ENCODE measurements at places on chromosomes 2 and 18.

DNA sequence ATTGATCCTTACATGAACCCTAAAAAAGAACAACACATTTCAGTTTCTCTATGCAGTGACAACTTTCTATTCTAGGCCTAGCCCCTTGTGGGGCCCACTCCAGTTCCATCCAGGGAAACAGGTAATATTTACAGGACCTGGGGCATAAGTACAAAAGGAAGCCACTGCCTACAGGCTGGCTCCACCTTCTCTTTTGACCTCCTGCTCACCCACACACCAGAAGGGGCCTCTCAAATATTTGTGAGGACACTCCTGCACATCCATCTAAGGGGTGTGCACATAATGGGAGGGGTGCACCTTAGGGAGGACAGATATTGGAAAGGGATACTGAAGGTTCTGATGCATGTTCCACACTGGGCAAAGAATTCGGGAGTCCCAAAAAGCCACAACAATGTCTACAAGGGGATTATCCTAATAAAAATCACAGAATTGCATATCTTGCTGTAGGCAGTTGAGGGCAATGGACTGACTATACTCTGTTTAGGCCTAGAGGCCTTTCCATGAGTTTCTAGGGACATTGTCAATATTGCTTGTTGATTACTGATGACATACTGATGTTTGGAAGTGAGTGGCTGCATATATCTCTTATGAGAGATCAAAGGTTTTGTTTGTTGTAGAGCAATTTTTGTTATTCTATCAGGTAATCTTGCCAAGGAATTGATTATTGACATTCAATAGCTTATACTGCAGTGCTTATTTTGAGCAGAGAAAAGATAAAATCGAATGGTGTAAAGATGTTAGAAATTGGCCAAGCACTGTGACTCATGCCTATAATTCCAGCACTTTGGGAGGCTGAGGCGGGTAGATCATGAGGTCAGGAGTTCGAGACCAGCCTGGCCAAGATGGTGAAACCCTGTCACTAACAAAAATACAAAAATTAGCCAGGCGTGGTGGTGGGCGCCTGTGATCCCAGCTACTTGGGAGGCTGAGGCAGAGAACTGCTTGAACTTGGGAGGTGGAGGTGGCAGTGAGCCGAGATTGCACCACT is 23.8 kb upstream of the HNRNPA3 start:
- DNase-seq: no peak

DNA sequence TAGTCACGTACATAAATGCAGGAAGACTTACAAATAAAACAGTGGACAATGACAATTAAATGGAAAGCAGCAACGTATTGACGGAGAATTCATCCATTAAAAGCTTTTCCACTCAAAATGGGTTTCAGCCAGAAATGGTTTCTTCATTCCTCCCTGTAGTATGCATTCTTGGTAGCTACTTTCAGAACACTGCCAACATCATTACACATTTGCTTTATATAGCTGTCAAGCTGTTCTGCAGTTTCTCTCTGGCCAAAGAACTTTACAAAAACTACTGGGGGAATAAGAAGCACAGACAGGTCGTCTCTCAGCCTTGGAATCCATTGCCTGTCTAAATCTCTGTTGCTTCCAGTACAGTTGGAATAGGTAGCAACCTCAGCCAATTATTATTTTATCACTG is 84.1 kb upstream of the NCKAP5 start:
- no peak for DNase-seq

DNA sequence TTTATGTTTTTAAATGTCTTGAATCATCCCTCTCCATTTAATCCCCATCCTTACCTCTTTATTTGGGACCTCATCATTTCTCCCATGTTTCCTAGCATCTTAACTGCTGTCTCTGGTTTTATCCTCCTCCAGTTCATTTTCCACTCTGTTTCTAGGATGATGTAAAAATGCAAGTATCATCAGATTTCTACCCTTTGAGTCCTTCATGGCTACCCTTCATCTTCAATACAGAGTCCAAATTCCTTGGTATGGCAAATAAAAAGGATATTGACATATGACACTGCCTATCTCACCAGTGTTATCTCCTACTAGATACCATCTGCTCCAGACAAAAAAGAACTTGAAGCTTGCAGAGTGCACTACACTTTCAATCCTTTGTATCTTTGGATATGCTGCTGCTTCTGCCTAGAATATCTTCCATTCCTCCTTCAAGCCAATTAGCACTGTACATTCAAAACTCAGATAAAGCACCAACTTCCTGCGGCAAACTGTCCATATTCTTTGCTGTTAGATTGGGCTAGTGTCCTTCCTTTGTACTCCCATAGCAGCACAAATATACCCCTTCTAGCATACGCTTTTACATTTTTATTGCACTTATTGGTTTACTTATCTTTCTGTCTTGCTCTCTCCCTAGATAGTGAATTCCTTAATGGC is 24.6 kb upstream of the TLK1 start:
- DNase-seq: no peak

GRCh38 chr18:79275992-79276391 is 119.7 kb upstream of the NFATC1 start:
- DNase-seq: peak; percentile 59

- no peak for DNase-seq
Measured at GRCh38 chr2:26177122-26177521, 4.2 kb downstream of the GAREM2 start.

DNA sequence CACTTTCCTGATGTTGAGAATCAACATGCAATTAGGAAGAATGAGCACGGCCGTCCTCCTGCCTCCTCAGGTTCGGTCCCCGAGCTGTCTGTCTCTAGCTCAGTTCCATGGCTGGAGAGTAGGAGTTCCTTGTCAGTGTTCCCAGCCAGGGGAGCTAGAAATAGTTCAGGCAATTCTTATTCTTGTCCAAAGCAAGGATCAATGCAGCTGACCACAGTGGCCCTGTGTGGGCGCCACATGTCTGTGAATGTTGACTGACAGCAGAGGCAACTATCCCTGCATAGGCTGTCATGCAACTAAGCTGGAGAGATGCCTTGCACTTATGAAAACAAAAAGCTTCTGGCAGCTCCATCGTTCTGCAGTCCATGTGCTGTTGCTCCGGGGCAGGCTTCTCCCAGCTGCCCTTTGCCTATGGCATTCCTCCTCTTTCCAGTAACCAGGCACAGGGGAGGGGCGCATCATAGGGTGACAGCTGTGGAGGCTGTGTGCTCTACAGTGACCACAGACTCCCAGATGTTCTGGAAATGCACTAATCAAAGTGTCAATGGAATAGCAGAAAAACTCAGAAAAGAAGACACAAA is 58.7 kb downstream of the PDCL3 start:
- no peak for DNase-seq

GRCh38 chr2:186205254-186205911 is 280.7 kb upstream of the ZC3H15 start:
- no peak for DNase-seq

- DNase-seq: no peak
Measured at GRCh38 chr2:50343150-50343830, 688.6 kb downstream of the NRXN1 start.

GRCh38 chr2:151410485-151410834 is 758 bp downstream of the RIF1 start:
- peak; percentile 43 for DNase-seq

- DNase-seq: peak; percentile 49
Measured at GRCh38 chr2:105104208-105104731, 66.4 kb downstream of the MRPS9 start.

- DNase-seq: no peak
Measured at GRCh38 chr2:64420677-64421076, 33.3 kb upstream of the LGALSL start.

GRCh38 chr2:239390546-239391285 is 10.1 kb downstream of the HDAC4 start:
- DNase-seq: no peak

- peak; percentile 91 for DNase-seq
Measured at GRCh38 chr2:134836986-134837385, 1.4 kb upstream of the ACMSD start.

DNA sequence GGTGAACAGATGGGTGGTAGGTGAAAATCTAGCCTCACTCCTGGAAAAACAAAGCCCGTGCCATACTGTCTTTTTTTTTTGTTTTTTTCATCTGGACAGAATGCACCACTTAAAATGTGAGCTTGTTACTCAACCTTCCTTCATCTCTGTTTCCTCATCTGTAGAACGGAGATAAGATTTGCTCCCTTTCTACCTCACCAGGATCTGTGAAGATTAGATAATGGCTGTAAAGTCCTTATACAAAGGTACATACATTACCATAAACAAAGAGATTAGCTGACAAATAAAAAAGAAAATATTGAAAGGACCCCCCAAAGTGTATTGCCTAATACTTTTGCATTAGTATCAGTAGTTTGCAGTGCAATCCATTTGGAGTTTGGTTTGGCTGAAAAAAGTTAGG is 75.4 kb upstream of the ZEB2 start:
- no peak for DNase-seq

DNA sequence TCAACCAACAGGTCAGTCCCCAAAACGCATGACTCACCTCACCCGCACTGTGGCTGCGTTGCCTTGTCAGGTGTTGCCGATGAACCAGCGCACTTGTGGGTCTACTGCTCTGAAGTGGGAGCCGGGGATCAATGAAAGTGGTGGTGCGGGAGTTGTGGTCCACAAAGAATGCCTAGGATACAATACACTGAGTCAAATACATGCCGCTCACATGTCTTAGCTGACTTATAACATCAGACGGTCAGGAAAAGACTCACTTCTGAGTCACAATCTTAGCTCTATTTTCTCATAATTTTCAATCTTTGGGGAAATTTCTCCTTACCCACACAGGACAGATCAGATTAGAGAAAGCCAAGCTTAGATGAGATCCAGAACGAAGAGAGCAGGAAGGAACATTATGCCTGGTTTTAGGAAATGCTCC is 107.1 kb upstream of the STK17B start:
- peak; percentile 73 for DNase-seq

DNA sequence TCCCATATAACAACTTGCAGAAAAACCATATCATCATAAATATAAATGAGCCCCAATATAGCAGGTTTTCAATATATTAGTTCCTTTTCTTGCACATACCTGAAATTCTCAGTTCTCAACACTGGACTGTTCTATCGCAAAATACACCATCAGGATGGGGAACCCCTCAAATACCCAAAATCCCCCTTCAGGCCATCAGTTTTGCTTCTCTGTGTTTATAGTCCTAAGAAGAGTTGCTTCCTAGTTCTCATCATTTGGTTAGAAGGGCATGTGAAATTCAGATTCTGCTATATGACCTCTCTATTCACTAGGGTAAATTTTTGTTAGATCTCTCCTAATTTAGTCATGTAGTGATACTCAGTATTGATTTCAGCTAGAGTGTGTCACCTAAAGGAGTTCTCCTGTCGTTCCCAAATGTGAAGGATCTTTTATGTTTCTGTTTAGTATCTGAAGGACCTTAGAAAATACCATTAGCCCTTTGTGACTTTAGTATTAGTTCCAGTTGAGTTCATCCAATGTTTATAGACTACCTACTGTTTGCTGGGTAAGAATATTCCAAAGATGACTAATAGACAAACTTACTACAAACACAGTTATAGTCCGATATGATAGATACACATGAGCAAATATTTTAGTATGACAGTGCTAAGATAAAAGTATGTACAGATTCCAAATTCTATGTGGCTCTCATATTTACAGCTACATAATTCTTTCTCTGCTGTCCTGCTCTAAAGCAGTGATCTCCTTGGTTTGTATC is 115.8 kb downstream of the TTC27 start:
- no peak for DNase-seq

GRCh38 chr2:62197011-62197924 is 1.4 kb downstream of the B3GNT2 start:
- DNase-seq: peak; percentile 26

- no peak for DNase-seq
Measured at GRCh38 chr2:239496700-239497099, 95.9 kb upstream of the HDAC4 start.

DNA sequence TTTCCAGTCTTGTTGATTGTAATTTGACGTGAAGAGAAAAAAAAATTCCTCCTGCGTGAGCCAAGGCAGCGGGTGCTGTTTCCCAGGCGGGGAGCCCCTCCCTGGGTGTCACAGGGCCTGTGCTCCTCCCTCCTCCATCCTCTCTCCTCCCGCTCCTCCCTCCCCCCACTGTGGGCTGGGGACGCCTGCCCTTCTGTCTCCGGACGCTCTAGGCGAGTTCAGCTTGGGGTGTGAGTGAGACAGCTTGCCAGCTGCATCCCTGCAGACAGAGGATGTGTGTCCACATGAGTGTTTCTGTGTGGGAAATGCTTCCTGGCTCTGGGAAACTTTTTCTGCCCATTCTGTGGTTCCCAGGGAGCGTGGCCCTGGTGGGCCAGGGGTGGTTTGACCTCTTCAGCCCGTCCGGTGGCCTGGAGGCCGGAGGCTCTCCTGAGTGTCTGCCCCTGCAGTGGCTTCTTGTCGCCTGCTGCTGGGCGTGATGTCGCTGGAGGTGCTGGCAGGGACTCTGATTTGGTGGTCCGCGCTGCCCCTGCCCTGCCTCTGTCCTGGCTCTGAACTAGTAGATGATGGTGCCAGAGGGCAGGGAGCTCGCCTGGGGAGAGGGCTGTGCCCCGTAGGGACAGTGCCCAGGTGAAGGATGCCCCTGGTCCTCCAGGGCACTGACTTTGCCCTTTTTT is 96.4 kb downstream of the USP40 start:
- DNase-seq: no peak

DNA sequence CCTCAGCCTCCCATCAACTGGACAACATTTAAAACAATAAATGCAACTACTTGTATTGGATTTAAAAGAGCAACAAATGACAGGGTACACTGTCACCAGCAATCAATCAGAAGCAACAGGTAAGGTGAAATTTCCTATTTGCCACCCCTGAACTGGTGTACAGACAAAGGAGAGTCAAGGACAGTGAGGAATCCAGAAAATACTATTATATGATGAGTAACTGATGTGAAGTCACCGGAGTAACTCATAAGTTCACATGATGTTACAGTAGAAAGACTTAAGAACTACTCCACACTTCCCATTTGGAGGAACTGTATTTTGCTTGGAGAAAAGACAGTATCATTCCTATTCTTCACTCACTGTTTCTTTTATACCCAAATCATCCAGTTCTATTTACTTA is 4.1 kb upstream of the STAT1 start:
- DNase-seq: no peak

DNA sequence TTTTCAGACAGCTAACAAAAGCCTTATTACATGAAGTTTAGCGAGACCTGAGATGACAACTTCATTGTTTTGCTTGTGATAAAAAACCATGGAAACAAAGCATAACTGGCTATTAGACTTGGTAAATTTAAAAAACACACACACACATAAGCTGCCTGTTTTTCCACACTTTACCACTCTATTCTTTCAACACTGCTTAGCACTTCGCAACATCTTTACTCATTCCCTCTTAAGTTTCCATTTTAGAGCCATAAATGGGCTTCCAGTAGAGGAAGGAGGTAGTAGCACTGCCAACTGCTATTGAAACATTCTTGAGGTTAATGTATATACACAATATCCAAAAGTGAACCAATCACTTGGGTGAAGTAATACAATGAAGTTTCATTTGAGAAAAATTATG is 54.1 kb downstream of the BAZ2B start:
- peak; percentile 47 for DNase-seq

DNA sequence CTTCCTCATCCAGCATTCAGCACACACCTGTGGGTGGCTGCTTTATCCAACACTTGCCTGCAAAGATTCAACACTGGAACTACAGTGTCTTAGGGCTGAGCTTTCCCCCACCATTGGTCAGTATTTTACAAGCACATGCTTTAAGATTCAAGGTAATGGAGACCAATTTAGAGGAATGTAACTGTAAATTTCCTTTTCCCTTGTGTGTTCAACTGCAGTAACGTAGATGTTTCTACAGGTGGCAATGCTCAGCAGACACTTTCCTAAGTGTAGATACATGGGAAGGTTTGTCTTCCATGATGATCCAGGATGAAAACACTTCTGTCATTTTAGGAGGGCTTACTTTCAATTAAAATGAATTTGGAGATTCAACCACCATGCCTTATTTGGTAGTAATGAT is 143.6 kb upstream of the PXDN start:
- no peak for DNase-seq

All from epithelial cell of esophagus (primary cell).